Bronchial smooth muscle cell (primary cell): ENCODE measurements at places on chromosomes 2 and 18. TPM values are rescaled to one million over a fixed set of nuclear protein-coding genes. Genes with fewer than 3 reads are reported as not detected.

The ABCB11 gene
- under 0.01 and 0.26 TPM in 2 replicates for total RNA-seq

The ITPRID2 gene
- total RNA-seq = 145 and 193 TPM in 2 replicates

The SULT1C2 gene
- total RNA-seq = under 0.01 and 1.1 TPM in 2 replicates

The EPHA4 gene
- 3.0 and 9.0 TPM in 2 replicates for total RNA-seq

The RUFY4 gene
- not detected in 2 replicates for total RNA-seq

The ALPP gene
- not detected in 2 replicates for total RNA-seq

The ALKAL2 gene
- total RNA-seq = not detected in 2 replicates

The PSD4 gene
- 0.17 and 1.6 TPM in 2 replicates for total RNA-seq

The TRAPPC12 gene
- total RNA-seq = 70.6 and 74.4 TPM in 2 replicates

The KATNAL2 gene
- total RNA-seq = 3.8 and 9.5 TPM in 2 replicates

The RAB6D gene
- under 0.01 TPM in 2 replicates for total RNA-seq

The FN1 gene
- total RNA-seq = 2,780 and 3,784 TPM in 2 replicates

The CYP27C1 gene
- total RNA-seq = under 0.01 TPM in 1 of 2 replicates, not detected in the other

The SPDYA gene
- 0.86 and 1.3 TPM in 2 replicates for total RNA-seq

The NMUR1 gene
- 0.09 TPM in 1 of 2 replicates, not detected in the other for total RNA-seq

The L3MBTL4 gene
- under 0.01 and 0.16 TPM in 2 replicates for total RNA-seq

The HJURP gene
- 0.26 and 3.0 TPM in 2 replicates for total RNA-seq

The ITGA4 gene
- 46.3 and 84.8 TPM in 2 replicates for total RNA-seq

The PLEKHB2 gene
- total RNA-seq = 52.9 and 57.7 TPM in 2 replicates

The SIX2 gene
- total RNA-seq = not detected in 2 replicates

The ETAA1 gene
- 10.0 and 15.4 TPM in 2 replicates for total RNA-seq

The VWC2L gene
- total RNA-seq = under 0.01 TPM in 1 of 2 replicates, not detected in the other

The CENPA gene
- 0.26 and 1.6 TPM in 2 replicates for total RNA-seq

The UGT1A4 gene
- under 0.01 TPM in 1 of 2 replicates, not detected in the other for total RNA-seq

The CCDC138 gene
- 2.5 and 2.8 TPM in 2 replicates for total RNA-seq

The KIAA2012 gene
- total RNA-seq = not detected in 2 replicates

The UGT1A8 gene
- total RNA-seq = not detected in 2 replicates

The ELP2 gene
- total RNA-seq = 167 and 222 TPM in 2 replicates

The TMEM198 gene
- total RNA-seq = 0.95 and 1.3 TPM in 2 replicates

The RGPD3 gene
- total RNA-seq = under 0.01 TPM in 2 replicates

The AOX1 gene
- 8.9 and 19.4 TPM in 2 replicates for total RNA-seq

The MAB21L4 gene
- not detected in 2 replicates for total RNA-seq

The CYP26B1 gene
- 0.52 TPM in 1 of 2 replicates, not detected in the other for total RNA-seq

The ITGB1BP1 gene
- total RNA-seq = 17.3 and 51.4 TPM in 2 replicates

The MMADHC gene
- total RNA-seq = 117 and 180 TPM in 2 replicates

The SPR gene
- total RNA-seq = 27.9 and 31.2 TPM in 2 replicates

The IL37 gene
- total RNA-seq = not detected in 2 replicates

The SLC16A14 gene
- total RNA-seq = 1.7 and 6.1 TPM in 2 replicates

The CLEC4F gene
- not detected in 2 replicates for total RNA-seq

The ANKRD29 gene
- 5.9 and 9.8 TPM in 2 replicates for total RNA-seq

The ACTG2 gene
- 0.60 and 0.95 TPM in 2 replicates for total RNA-seq

The GPN1 gene
- 24.9 and 33.0 TPM in 2 replicates for total RNA-seq

The SLC23A3 gene
- total RNA-seq = 0.63 and 2.5 TPM in 2 replicates

The TUBB8B gene
- not detected in 2 replicates for total RNA-seq

The VIL1 gene
- not detected in 2 replicates for total RNA-seq

The TEKT4 gene
- total RNA-seq = not detected in 2 replicates

The TGFA gene
- total RNA-seq = 0.09 TPM in 1 of 2 replicates, not detected in the other

The TCF23 gene
- not detected in 2 replicates for total RNA-seq

The LOXHD1 gene
- not detected in 2 replicates for total RNA-seq
